ENCODE measurements at places on chromosomes 11 and 22.

DNA sequence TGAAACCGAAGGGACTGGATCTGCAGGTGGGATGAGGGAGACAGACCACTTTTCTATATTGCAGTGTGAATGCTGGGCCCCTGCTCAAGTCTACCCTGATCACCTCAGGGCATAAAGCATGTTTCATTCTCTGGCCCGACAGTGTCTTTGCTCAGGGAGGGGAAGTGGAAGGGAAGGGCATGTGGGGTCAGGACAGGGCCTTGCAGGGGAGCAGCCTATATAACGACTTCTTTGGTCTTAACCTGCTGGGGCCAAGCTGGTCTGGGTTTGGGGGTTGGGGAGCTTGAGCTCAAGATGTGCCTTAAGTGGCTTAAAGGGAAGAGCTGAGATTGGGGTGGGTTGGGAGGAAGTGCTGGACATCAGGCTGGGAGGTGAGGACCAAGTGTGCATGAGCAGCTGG lies 86.4 kb downstream of the GDPD4 start:
- DNase-seq, result no peak

DNA sequence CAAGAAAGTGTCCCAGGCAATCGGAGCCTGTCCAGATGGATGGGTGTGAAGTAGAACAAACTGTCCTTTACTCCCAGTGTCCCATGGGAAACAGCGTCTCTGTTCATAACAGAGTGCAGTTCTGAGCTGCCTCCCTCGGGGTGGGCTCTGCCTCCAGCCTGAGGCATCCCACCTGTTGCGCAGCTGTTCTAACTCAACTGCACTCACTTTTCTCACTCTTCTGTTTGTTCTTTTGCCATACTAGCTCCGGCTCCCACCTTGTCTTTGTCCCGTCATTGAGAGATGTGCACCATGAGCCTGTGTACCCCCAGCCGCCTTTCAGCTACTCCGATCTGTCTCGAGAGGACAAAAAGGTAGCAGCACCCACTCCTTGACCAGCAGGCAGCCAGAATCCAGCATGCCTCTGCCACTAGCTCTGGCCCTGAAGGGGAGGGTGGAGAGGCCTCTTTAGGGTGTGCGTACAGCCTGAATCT lies 20.7 kb upstream of the CDC42EP2 start:
- DNase-seq, result no peak

DNA sequence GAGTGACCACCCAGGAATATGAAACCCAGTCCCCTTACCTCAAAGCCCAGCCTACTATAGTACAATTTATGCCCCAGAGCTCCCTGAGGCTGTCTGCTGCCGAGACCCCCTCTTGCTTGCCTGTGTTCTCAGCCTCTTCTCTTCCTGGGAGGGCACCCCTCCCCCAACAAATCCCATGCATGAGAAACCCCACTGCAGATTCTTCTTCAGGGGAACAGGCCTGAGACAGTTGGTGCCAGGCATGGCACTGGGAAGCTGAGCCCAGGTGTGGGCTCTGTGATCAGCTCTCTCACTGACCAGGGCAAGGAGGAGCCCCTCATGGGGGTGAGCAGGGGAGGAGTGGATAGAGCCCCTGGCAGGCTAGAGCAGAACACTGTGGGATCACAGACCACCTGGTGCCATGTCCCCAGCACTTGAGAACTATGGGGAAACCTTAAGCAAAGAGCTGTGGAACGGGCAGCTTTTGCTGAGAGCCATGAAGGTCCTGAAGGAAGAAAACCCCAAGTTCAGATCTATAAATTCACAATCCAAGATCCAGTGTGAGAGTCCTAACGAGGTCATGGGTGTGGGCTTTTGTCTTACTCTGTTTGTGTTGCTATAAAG lies 46.5 kb upstream of the TH start:
- DNase-seq, result no peak

DNA sequence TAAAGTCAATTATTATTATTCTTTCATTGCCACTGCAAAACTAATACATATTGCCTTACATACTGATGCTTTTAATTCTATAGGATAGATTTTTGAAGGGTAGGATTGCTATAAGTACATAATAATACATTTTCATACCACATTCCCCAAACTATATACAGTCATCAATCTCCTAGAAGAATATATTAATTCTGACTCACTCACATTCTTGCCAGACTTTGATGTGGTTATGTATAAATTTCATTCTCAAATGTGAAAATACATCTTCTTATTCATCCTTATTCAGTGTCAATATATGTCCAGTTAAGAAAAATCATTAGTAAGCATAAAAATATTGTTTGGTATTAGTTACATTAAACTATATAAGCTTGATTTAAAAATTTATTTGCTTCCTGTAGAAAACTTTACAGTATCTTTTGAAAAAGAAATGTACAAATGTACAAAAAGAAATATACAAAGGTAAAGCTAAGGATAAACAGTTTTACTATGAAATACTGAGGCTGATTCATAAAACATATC lies 458.8 kb upstream of the CNTN5 start:
- DNase-seq, result no peak

DNA sequence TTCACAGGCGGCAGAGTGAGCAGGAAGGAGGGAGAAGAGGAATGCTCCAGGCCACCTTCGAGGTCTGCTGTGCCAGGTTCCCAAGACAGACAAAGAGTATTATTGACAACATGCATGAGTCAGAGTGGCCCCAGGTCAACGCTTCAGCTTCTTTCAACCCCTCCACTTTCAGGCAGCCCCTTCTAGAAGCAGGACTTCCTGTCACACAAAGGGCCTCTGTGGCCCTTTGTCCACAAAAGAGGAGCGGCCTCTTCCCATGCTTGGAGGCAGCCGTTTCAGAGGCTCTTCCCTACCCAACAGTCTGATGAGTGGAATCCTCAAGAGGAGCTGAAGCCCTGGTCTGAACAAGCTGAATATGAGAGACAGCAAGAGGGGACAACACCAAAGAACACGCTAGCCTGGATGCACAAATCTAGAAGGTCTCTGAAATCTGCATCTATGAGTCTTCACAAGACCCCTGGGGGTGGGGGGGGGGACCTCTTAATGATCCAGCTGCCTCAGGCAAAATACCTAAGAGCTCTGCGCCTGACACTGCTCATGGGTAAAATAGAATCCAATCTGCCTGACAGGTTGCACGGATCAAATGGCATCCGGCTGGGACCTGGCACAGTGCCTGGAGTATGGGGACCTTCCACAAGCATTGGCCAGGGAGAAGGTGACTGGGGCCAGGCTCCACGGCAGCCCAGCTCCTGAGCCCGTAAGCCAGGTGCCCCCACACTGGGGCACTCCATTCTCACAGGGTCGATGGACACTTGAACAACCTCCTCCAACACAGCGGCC lies 67.5 kb downstream of the PACSIN2 start:
- no peak for DNase-seq

- no peak for DNase-seq
These were observed 58.7 kb upstream of the SLC5A12 start for GRCh38 chr11:26780376-26781085.

DNA sequence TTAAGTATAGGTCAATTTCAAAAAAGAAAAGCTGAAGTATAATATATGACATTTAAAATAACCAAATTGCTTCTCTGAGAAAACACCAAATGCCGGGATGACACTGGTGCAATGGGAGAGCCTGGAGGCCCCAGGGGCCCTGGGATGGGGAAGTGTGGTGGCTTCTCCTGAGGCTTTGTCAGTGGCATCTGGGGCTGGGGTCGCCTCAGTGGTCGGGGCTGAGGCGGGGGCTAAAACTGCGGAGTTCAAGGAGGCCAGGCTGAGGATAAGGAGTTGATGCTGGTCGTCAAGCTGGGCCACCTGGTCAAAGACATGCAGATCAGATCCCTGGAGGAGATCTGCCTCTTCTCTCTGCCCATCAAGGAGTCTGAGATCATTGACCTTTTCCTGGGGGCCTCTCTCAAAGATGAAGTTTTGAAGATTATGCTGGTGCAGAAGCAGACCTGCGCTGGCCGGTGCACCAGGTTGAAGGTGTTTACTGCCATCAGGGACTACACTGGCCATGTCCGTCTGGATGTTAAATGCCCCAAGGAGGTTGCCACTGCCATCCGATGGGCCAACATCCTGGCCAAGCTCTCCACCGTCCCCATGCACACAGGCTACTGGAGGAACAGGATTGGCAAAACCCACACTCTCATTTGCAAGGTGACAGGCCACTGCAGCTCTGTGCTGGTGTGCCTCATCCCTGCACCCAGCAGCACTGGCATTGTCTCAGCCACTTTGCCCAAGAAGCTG lies 660.1 kb upstream of the CCDC179 start:
- DNase-seq, result no peak

- no peak for DNase-seq
These were observed 54.9 kb downstream of the AHNAK start for GRCh38 chr11:62491571-62492329.

DNA sequence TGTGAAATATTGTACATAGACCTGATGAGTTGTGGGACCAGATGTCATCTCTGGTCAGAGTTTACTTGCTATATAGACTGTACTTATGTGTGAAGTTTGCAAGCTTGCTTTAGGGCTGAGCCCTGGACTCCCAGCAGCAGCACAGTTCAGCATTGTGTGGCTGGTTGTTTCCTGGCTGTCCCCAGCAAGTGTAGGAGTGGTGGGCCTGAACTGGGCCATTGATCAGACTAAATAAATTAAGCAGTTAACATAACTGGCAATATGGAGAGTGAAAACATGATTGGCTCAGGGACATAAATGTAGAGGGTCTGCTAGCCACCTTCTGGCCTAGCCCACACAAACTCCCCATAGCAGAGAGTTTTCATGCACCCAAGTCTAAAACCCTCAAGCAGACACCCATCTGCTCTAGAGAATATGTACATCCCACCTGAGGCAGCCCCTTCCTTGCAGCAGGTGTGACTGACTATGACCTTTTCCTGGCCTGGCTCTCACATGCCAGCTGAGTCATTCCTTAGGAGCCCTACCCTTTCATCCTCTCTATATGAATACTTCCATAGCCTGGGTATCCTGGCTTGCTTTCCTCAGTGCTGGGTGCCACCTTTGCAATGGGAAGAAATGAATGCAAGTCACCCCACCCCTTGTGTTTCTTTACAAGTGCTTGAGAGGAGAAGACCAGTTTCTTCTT lies 12.3 kb downstream of the PIK3IP1 start:
- no peak for DNase-seq

Measured in NCI-H526 (cell line).